ENCODE measurements at places on chromosomes 3 and 15.

DNA sequence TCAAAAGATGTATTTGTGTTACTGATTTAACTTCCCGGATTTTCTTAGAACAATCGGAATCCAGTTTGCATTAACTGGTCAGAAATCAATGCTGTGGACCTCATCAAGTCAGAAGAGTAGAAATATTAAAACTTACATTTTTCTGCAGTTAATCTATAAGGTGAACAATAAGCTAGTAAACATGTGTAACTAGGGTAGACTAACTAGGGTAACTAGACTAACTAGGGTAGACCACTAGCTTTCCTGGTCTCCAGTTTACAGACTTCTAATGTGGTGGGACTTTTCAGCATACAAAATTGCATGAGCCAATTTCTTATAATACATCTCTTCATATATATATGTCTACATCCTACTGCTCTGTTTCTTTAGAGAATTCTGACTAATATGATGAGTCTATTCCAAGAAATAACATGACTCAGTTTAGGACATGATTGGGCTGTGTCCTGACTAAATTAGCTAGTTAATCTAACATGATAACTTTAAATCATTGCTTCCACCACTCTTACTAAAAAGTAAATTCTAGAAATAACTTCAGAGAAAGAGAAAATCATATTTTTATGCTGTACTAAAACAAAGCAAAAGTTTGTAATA is 5.3 kb downstream of the PLSCR2 start:
- DNase-seq, result no peak

GRCh38 chr3:64728428-64728827 is 40.6 kb upstream of the ADAMTS9 start:
- no peak for DNase-seq

DNA sequence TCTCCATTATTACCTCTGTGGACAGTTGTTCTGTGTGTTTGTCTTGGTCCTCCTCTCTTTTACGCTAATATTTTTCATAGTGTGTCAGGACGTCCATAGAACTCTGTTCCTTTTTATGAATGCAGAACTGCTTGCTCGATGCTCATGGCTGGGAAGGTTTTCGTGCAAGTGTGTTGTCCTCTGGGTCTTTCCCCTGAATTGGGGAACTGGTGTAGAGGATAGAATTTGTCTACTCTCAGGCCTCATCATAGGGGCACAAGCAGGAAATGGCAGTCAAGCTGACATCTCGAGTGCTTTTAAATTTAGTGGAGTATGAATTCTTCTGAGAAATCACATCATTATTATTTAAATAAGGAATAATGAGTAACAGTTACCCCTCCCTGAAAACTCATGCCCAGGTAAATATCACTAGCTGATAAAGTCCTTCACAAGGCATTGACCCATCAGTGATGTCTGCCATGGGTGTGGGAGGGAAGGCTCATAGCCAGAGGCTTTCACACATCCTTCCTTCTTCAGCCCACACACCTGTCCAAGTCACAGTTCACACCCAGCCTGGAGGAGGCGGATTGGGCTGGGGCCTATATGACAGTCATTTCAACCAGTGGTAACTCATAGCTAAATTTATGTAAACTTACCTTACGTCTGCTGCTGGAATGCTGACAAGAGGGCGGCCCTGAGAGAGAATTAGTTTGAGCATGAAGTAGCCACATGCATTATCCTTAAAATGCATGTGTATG is 226.1 kb downstream of the PLCL2 start:
- no peak for DNase-seq

- DNase-seq, result no peak
These were observed 21.8 kb upstream of the XCR1 start for GRCh38 chr3:46049093-46049492.

- no peak for DNase-seq
These were observed 64.9 kb downstream of the MEF2A start for GRCh38 chr15:99630607-99631131.

- no peak for DNase-seq
These were observed 76.8 kb downstream of the BDH1 start for GRCh38 chr3:197478746-197479668.

DNA sequence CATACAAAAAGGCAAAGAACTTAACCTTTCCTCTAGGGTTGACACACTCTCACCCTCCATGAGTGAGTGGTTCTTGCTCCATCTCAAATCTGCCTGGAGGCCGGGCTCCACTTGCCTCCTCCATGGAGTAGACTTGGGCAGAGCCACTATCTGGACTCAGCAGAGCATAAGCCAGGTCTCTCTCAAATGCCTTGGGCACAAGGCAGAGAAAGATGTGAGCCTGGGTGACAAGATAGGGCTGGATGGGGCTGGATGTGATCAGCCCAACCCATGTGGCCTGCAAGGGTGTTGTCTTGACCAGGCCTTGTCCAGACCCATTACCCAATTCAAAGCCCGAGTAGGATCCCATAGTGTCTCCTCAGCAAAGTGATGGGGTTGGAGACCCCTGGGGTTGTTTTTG is 4.2 kb upstream of the RPL29 start:
- no peak for DNase-seq
